ENCODE measurements at places on chromosomes 5 and 9.

DNA sequence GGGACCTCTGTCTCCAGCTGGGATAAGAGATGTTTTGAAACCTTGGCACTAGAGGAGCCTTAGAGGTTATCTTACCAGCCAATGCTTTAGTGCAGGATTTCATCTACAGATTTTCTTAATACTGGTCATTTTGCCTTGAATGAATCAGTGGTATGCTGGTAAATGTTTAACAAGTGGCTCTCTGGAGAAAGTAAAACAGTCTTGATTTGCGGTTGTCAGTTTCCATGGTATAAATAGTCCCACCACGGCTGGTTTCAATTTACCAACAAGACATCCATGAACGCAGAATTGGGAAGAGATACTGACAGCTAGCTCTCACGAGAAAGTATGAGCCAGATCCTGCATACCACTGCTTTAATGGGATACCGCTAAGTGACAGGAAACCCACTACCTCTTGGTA lies 56.7 kb upstream of the CXCL14 start:
- DNase-seq, result no peak

- no peak for DNase-seq
These were observed 110.1 kb upstream of the OTULINL start for GRCh38 chr5:14471507-14471906.

DNA sequence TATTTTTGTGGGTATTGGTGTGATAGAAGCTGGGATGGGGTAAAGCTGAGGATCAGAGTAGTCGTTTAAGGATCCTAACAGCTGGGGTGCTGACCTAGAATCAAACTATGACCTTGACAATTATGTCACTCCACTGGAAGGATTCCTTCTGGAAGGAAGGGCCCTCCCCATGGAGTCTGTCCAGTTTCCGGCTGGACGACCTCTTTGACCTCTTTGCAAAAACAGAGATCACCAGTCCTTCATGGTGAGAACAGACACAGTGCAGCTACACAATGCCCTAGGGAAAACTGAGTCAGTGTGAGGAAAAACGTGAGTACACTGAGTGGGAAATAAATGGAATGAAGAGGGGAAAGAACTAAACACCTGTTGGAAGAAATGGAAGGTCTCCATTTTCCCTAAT lies 445.6 kb downstream of the MAT2B start:
- DNase-seq, result no peak

DNA sequence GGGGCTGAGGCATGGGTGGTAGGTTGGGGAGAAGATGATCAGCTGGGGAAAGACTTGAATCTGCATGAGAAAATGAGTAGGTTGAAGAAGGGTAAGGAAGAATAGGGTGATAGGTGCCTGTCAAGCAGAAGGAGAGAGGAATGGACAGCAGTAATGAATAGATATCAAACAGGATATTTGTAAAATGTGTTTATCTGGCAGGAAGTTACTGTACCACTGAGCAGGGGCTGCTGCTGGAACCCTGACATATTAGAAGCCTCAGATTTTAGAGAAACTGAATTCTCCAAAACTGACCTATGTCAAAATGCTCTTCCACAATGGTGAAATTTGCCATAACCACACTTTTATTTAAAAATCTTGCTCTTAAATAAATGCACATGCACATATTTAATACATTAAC lies 41.0 kb downstream of the CCDC192 start:
- DNase-seq, result no peak

- no peak for DNase-seq
These were observed 5.1 kb upstream of the AHRR start for GRCh38 chr5:316210-317085.

DNA sequence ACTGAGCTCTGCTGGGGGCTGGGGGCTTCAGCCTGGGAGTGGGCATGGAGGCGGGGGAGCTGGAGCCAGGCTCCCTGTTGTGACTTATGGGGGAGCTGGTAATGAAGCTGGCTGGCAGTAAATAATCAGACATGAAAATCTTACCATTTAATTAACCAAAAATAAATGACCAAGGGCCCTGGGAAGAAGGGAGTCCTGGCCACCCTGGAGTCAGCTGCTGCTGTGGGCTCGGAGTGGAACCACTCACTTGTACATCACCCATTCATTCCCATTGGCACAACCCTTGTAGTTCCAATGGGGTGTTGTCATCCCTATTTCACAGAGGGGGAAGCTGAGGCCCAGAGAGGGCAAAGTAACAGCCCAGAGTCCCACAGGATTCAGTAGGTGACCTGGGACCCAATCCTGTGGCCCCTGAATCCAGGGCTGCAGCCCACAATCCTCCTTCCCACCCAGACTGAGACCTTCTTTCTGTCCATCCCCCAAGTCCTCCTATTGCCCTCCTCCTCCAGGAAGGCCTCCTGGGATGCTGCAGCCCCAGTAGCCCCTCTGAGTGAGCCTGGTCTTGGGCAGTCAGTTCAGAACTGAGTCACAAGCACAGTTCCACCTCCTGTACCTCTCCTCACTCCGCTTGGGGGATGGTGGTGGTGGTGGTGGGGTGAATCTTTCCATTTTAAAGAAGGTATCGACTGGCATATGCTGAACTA lies 259.4 kb upstream of the MVB12B start:
- DNase-seq, result no peak

GRCh38 chr9:38620483-38621433 lies at the start of gene ANKRD18A:
Gene ANKRD18A (minus strand): TSS chr9:38620596. CDS start chr9:38620285, 311 bp downstream.
- peak; percentile 75 for DNase-seq

- DNase-seq, result no peak
These were observed 33.2 kb downstream of the KDM3B start for GRCh38 chr5:138385660-138386059.

DNA sequence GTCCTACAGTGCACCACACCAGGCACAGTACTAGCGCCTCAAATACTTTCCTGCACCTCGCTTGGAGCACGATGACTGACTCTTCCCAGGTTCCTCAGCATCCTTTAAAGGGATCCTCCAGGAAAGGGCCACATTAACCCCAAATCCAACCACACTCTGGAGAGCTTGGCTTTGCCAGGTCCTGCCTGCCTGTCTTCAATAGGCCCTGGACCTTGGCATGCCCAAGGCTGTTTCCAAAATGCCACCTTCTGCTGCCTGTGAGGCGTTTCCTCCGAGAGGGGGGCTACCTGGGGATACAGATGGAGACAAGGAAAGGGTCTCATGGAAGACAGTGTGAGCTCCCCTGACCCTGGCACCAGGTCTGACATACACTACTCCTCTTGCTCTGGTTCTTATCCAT lies 169.9 kb downstream of the DAB2IP start:
- DNase-seq, result no peak

- DNase-seq, result no peak
These were observed at the start of gene PCDHB7 for GRCh38 chr5:141172381-141173204. Gene PCDHB7 (plus strand): TSS chr5:141172644. CDS start chr5:141172836, 192 bp downstream.

- peak; percentile 22 for DNase-seq
These were observed 4.5 kb downstream of the DAP start for GRCh38 chr5:10756549-10756948.

DNA sequence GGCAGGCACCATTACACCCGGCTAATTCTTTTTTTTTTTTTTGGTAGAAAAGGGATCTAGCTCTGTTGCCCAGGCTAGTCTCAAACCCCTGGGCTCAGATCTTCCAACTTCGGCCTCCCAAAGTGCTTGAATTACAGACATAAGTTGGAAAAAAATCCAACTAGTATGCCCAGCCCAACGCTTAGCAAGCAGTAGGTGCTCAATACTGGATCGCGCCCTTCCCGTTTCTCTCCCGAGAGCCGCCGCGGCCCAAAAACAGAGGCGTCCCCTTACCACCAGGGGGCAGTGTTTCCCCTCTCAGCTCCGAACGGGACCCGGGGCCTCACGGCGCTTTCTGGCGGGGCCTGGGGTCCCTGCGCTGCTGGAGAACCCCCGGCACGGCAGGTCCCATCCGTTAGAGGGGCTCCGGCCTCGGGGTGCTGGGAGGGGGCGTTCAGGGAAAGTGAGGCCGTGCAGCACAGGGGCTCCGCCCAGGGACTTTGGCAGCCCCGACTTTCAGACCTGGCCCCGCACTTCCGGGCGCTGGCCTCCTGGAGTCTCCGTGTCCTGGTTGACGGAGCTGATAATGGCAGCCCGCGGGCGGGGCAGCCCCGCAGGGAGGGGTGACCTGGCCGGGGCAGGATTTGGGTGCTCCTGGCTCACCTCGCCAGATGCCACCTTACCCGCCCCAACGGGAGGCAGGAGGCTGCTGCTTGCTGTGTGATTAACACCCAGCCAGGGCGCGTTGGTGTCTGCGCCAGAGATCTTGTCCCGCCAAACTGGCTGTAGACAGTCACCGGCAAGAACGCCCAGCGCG lies 15.2 kb downstream of the PTGES start:
- DNase-seq, result peak; percentile 85

DNA sequence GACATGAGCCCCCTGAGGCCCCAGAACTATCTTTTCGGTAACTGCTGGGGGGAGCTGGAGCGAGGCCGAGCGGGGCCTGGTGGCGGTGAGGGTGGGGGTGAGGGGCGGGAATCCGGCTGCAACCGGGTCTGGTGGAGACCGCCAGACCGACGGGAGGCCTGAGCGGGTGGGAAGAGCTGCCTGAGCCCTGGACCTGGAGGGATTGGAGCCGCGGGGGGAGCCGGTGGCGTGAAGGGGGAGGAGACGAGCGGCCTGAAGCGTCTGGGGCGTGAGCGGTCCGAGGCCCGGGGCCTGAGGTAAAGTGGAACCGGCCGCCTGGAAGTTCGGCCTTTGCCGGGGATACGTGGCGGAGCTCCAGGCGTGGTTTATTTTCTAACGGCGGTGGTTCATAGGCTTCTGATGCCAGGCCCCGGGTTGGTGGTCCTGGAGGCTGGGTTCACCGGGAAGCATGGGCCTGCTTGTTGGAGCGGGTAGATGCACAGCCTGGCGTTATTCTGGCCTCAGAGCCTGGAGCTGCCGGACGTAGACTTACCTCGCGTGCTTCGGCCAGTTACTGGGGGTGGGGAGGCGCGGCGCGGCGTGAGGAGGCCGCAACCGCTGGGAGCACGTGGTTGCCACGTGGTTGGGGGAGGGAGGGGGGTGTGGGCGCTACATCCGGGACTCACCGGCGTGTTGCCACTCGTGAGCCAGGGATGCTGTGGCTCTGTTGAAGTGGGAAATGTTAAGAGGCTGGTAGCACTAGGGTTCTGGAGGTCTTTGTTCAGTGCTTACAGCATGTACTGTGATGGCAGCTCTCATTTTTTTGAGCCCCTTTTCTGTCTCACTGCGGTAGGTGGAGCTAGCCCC lies 544 bp downstream of the NPM1 start:
- DNase-seq, result peak; percentile 85

DNA sequence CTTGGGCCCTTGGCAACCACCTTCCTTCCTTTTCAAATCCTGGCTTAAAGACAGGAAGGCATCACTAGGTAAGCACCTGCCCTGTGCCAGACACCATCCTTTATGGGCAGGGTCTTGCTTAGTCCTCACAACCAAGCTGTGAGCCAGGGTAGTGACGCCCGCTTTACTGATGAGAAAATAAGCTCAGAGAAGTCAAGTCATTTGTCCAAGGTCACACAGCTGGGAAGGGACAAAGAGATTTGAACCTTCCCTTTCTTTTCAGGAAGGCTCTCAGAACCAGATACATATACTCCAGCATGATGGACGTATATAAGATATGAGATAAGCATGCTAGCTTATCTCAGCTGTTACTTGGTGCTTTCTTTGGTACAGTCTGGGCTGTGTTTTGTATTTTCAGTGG lies 76.9 kb downstream of the SH3PXD2B start:
- no peak for DNase-seq

GRCh38 chr9:134680393-134681060 lies 38.9 kb downstream of the COL5A1 start:
- DNase-seq, result no peak

- no peak for DNase-seq
These were observed 5.7 kb upstream of the AGGF1 start for GRCh38 chr5:77024490-77024889.

DNA sequence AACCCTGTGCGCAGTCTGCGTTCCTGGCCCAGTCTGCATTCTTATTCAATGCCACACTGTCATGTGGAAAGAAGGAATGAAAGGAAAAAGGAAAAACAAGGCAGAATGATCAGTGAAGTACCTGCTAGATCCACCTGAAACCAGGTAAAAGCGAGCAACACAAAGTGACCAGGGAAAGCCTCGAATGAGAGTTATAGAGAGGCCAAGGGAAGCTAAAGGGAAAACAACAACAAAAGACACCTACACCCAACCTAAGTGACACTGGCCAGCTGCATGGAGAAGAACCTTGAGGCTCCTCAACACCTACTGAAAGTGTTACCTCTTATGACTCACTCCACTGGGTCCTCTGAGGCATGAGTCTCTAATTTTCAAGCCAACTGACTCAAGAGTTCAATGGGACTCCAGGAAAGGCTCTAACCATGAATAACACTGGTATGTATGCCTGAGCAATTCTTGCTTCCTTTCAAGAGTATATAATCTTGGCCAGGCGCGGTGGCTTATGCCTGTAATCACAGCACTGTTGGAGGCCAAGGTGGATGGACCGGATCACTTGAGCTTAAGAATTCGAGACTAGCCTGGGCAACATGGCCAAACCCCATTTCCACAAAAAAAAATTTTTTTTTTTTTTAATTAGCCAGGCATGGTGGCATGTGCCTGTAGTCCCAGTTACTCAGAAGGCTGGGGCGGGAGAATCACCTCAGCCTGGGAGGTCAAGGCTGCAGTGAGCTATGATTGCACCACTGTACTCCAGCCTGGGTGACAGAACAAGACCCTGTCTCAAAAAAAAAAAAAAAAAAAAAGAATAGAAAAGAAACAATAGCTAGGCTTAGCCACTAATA lies 29.0 kb downstream of the MTMR12 start:
- peak; percentile 68 for DNase-seq

DNA sequence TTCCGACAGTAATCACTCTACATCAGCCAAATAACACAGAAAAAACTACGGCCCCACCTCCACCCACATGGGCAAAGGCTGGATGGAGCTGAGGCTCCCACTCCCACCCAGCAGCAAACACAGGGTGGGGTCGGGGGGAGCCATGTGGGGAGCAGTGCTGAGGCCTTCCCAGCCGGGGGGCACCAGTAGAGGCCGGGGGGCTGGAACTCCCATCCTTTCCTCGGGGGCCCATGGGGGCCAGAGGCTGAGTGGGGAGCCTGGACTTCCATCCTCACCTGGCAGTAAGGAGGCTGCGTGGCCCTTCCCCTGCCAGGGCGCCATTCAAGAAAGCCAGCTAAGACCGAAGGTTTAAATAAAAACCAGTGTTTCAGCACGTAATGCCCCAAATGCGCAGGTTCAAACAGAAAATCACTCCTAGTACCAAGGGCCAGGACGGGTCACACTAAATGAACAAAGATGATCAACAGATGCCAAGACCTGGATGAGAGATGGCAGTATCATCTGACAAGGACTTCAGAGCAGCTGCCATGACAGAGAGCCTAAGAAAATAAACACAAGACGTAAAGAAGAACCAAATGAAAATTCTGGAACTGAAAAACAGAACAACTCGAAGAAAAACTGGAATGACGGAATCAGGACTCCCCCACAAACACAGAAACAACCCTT lies 9.4 kb downstream of the CCDC127 start:
- DNase-seq, result no peak

GRCh38 chr5:127330116-127330515 lies 39.5 kb downstream of the MEGF10 start:
- DNase-seq, result no peak

All from activated CD4-positive, alpha-beta T cell treated with anti-CD3 and anti-CD28 coated beads, Interleukin-2, Interleukin-4, amounts not matched to agents 100 ng/mL and 50 ng/mL, durations not matched to agents 16 hours and 8 hours (primary cell).